ENCODE measurements at places on chromosomes 7 and 10.

DNA sequence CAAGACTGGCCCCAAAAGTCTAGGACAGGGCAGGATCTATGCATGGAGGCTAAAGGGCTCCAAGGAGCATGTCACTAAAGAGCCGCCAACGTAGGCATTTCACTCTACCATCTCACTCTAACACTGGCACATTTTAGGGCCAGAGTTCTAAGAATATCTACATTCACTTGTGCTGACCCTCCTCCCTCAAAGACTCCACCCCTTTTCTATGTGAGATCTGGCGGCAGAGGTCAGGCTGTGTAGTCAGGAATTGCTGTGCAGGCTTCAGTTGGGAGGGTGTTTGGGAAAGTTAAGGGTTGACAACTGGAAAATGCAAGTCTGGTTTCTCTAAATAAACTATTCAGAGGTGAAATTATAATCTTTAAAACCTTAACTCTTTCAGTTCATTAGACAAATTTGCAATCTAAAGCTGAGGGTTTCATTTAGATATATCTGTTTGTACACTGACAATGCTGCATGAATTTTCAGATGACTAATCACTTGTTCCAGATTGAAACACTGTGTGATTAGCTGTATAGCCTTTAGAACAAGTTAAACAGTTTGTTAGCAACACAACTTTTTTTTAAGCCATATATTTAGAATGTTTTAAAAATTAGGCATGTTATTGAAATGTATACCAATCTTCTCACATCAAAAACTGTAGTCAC lies 18.2 kb downstream of the LMOD2 start:
- no peak for DNase-seq

- no peak for DNase-seq
Observed at GRCh38 chr10:10233229-10233628, 784.4 kb upstream of the CELF2 start.

- DNase-seq, result peak; percentile 67
Observed at GRCh38 chr7:140059273-140060242, 3.2 kb downstream of the PARP12 start.

DNA sequence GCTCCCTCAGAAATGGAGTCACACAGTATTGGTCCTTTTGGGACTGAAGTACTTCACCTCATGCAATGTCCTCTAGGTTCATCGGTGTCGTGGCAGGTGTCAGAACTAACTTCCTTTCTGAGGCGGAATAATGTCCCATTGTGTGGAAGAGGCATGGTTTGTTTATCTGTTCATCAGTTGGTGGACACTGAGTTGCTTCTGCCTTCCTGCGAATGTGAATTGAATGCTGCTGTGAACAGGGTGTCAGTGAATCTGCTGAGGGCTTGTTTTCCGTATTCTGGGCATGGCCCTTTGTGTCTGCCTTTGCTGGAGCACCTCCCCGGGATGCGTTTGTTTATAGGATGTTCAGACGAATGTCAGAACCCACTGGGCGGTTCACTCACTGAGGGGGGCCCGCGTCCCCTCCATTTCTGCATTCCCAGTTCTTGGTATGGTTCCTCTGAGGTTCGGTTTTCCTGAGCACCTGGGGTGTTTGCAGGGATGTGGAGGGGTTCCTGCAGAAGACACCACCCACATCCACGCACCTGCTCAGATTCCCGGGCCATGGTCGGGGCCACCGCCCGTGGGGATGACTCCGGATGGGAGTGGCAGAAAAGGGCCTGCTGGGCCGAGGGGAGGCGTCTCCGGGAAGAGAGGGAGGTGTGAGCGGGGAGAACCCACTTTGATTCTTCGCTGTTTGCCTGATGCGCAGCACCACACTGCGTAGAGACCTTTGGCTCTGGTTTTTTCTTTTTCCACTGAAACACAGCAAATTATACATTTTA lies 33.1 kb downstream of the CHST12 start:
- no peak for DNase-seq

GRCh38 chr10:25176421-25176968 lies 1.7 kb downstream of the GPR158 start:
- no peak for DNase-seq

DNA sequence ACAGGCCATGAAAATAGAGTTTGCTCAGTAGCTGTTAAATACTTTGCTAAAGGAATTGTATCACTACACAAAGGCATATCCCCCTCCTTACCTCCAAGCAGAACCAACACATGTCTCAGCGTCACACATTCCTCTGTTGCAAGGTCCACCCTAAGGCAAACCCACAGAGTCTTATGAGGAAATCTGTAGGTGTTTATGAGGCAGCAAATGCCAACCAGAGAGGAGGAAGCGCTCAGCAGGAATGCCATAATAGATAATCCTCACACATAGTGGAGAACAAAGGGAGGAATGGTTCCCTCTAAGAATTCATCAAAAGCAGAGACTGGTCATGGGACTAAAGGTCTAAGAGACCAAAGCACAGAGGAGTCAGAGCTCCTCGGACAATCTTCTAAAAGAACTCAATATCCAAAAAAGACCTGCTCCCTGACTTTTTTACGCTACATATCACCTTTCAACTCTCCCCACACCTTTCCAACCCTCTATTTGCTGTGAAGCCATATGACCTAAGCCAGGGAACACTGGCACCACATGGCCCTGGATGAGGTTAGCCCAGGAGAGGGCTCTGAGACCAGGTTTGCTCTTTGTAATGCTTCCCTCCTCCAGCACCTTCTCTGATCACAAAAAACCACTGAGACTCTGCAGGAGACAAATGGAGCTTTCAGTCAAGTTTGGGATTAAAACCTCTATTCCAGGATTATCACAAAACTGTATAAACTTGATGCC lies 7.3 kb downstream of the SLC25A13 start:
- DNase-seq, result no peak

DNA sequence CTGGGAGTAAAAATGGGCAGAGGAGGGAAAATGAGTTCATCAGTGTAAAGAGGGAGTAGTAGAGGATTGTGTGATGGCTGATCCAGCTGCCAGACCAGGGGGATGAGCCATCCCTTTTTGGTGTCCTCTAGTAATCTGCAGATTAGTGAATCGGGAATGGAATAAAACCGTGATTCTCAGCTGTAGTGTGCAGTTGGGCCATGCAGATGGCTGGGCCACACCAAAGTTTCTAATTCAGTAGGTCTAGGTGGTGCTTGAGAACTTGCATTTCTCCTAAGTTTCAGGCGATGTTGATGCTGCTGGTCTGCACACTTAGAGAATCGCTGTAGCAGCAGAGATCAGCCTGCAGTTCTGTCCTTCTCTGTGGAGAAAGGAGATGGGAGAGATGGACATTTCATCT lies 22.7 kb downstream of the PDCD11 start:
- no peak for DNase-seq

GRCh38 chr7:133183042-133183794 lies 69.7 kb upstream of the EXOC4 start:
- peak; percentile 79 for DNase-seq

GRCh38 chr10:89351780-89352597 lies 24.2 kb downstream of the IFIT3 start:
- no peak for DNase-seq

GRCh38 chr7:22594020-22594419 lies 94.0 kb upstream of the STEAP1B start:
- DNase-seq, result peak; percentile 24

GRCh38 chr10:117086546-117086945 lies 51.5 kb downstream of the VAX1 start:
- DNase-seq, result no peak

DNA sequence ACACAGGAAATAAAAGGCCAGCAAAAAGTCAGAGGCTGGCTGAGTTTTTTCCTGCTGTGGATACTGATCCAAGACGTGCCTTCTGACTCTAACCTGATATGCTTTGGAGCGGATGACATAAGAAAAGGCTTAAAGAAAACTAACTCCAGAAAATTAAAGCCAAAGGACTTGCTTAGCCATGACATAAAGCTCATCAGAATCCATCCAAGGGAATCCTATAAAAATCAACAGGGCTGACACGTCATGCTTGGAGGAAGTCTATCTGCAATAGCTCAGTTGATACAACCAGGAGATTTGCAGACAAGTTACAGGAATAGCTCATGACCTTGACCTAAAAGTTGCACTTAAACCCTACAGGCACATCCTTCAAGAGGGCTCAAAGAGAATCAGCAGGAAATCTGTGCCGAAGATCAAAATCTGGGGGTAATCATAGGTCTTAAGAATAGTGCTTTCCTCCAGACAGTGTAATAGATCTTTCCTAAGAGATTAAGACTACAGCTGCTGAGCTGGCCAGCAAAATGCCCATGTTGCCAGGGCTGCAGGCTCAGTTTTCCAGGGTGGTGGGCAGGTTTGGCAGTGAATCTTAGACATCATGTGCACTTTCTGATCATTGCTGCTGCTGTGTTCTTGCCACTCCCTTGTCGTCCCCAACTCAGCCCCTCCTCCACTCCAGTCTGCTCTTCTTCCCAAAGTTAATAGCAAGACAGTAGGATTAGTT lies 111.5 kb upstream of the SVIL start:
- DNase-seq, result no peak

Data from NCI-H1092 treated with DMSO at 0.1 percent for 48 hours (cell line).